Activated CD8-positive, alpha-beta T cell treated with anti-CD3 and anti-CD28 coated beads, Interleukin-2, amount 10 ng/mL, durations not matched to agents 7 days and 5 days (primary cell): ENCODE measurements at places on chromosomes 5 and 9.
A peak's percentile ranks its signal among the peaks of the same experiment; 100 is the strongest.

GRCh38 chr5:117411701-117412100, 837.1 kb upstream of the SEMA6A start:
- DNase-seq: no peak

- DNase-seq: no peak
Observed at GRCh38 chr9:31573561-31573960, 810.9 kb upstream of the ACO1 start.

DNA sequence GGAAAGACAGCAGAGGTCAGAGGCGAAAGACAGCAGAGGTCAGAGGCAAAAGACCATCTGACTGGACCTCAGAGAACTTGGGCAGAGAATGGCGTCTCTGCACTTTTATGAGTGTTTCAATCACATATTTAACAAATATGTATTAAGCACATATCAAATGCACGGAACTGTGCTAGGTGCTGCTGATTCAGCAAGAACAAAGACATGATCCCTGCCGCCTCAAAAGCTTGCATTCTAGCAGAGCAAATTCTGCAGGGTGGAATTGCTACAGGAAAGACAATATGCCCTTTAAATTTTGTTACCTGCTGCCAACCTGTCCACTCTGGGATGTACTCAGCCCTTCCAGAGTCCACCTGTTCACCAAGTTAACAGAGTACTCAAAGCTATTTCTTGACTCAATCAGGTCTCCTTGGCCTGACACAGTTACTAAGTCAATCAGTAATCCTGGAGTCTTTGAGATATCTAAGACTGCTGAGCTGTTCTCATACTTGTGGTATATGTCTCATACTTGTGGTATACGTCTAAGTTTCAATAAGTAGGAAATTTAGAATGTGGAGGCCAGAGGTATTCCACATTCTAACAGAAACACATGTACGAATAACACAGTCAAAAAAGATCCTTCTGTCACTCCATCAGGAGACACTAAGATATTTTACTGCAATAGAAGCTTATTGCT, 131.8 kb downstream of the GNAQ start:
- DNase-seq: no peak

GRCh38 chr5:151200913-151201595, 22.8 kb downstream of the CCDC69 start:
- no peak for DNase-seq

DNA sequence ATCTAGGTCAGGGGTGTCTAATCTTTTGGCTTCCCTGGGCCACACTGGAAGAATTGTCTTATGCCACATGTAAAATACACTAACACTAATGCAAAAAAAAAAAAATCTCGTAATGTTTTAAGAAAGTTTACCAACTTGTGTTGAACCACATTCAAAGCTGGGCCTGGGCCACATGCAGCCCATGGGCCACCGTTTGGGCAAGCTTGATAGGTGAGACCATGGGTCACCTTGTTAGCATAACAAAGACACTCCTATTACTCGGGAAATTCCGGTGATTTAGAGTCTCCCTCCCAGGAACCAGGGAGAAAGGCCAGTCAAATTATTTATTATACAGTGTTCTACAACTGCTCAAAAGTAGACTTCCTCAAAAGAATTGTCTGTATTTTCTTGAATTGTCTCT, 12.7 kb downstream of the RECK start:
- DNase-seq: no peak

DNA sequence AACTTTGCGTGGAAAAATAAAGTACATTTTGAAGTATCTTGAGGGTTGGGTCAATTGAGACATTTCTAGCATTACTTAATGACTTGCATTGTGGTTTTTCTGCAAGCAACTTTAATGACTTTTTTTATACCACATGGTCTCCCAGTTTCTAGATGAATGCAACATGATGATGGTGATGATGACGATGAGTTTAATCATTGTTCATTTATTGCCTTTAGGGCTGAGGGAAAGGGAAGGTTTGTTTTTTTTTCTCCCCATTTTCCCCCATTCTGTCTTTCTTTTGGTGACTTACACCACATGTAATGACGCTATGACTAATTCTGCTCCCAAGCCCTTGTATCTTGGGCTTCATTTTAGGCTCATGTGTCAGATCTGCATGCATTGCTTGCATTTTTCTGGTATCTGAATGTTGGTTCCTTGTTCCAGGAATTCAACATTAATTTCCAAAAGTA, 57.7 kb upstream of the NXNL2 start:
- no peak for DNase-seq

DNA sequence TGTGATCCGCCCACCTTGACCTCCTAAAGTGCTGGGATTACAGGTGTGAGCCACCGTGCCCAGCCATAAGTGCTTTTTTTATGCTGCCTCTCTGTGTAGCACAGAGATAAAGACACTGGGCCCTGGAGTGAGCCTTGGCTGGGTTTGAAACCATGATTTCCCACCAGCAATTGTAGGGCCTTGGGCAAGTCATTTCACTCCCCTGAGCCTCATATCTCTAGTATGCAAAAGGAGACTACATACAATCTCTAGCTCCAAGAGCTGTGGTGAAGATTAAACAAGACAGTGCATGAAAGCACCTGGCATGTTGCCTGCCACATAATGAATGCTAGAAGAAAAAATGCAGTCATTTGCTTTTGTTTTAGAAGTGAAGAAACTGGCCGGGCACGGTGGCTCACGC, 3.9 kb downstream of the FABP6 start:
- DNase-seq: no peak

DNA sequence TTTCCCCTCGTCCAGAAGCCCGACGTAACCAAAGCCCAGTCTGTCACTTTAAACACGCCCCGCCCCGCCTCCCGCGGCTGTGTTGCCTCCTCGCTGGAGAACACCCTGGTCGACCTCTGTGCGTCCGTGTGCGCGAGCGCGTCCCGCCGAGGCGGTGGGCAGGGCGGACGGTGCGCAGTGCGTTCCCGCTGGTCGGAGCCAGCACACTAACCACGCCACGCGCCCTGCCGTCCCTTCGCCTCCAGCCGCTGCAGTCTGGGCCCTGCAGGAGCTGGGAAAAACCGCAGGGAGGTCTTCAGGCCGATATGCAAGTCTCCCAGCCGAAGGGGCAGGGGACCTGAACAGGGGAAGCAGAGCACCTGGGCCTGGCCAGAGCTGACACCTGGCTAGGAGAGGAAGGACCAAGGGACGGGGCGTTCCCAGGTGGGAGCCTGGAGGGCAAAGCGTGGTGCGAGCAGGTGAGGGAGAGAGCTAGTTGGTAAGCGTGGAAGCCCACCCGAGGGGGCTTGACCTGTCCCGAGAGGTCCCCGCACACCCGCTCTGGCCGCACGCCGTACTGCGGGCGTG, 1.3 kb upstream of the PHPT1 start:
- DNase-seq: peak; percentile 86

- no peak for DNase-seq
Observed at GRCh38 chr5:142107036-142107735, 1.4 kb upstream of the NDFIP1 start.

GRCh38 chr9:36149197-36149596, 12.7 kb downstream of the GLIPR2 start:
- DNase-seq: no peak

GRCh38 chr5:33806738-33807442, 84.9 kb downstream of the ADAMTS12 start:
- DNase-seq: no peak

DNA sequence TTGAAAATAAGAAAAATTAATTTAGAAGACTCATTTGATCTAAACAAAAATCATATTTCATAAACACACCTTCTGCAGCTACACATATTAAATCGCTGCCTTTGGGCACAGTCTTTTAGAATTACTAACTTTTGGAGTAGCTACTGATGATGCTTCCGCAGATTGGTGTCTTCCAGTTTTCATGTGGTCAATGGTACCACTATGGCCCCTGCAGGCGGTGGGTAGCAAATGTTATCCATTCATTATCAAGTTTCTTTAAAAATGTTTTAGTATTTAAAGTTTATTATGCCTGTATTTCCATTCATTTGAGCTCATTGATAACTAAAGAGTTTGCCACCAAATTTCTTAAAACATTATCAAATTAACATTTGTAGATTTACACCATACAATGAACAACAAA, 122.9 kb upstream of the GRAMD2B start:
- DNase-seq: no peak

DNA sequence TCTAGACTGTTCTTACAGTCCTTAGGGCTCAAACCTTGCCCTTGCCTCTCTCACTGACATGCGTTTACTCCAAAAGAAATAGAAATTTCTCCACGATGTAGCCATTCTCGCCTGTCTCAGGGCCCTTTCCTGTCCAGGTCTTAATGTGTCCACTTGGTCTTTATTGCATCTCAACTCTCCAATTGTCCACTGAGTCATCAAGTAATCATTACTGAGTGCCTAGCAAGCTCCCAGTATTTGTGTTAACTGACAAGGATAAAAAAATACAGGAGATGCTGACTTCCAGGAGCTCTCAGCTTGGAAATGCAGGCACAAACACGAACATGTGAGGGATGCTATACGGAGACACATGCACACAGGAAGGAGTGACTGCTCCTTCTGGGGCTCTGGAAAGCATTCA, 147.3 kb downstream of the ARSB start:
- no peak for DNase-seq

DNA sequence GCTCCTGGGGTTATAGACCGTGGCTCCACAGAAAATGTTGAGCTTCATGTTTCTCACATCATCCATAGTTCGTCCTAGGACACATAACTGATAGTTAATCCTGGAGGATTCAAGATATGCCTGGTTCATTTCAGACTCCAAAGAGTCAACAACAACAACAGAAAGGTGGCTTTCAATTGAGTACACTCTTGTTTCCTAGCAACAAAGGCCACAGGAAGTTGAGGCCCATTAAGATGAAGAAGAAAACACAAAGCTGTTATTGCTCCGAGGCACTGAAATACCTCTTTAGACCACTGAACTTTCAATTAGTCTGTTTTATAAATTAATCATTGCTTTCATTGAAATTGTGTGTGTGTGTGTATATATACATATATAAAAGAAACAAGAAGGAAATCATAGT, 154.5 kb downstream of the YIPF5 start:
- DNase-seq: no peak

DNA sequence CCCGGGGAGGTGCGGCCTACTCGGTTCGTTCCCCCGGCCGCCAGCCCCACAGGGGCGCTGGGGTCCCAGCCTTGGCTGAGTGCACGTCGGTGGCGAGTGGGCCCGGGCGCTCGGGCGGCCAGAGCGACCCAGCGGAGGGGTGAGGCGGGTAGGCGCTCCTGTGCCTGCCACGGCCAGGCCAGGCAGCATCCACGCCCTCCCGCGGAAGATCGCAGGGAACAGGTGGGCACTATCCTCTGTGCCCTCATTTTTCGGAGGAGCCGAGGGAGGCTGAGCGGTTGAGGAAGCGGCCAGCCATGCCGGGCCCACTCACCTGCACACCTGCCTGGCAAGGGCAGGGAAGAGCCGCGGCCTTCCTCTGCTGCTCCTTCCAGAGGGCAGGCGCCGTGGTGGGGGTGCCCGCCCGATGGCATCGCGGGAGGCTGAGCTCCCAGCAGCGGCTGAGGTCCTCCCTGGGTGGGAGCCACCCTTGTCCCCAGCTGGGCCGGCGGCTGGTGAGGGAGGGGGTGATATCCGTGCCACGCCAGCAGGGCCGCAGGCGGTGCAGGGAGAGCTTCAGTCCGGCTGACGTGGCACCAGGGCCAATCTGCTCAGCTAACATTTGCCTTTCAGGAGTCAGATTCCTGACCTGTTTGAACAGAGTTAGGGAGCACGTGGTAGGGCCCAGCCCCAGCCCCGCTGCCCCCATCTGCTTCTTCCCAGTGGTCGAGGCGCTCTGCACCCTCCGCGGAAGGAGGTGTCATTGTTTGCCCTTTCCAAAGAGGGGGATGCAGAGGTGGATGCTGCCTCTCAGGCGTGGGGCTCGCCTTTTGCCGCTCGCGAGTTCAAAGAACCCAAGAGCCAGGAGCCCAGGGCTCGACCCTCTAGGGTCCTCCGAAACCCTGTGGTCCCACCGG, 1.6 kb upstream of the SEC16A start:
- no peak for DNase-seq

DNA sequence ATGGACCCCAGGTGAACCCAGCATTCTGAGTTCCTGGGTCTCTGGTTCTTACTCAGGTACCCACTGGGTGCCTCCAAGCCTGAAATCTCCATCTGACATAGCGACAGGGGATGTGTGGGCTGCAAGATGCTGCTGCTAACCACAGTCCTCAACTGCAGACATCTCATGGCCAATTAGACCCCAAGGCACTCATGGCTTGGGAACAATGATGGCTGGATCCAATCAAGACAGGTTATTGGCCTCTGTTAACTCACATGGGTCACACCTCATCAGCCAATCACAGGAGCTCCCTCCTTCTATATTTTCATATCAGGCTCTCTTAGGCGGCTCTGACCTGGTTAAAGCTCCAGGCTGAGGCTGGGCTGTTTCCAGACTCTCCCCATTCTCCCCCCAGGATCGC, 57.0 kb downstream of the CXXC5 start:
- DNase-seq: no peak

DNA sequence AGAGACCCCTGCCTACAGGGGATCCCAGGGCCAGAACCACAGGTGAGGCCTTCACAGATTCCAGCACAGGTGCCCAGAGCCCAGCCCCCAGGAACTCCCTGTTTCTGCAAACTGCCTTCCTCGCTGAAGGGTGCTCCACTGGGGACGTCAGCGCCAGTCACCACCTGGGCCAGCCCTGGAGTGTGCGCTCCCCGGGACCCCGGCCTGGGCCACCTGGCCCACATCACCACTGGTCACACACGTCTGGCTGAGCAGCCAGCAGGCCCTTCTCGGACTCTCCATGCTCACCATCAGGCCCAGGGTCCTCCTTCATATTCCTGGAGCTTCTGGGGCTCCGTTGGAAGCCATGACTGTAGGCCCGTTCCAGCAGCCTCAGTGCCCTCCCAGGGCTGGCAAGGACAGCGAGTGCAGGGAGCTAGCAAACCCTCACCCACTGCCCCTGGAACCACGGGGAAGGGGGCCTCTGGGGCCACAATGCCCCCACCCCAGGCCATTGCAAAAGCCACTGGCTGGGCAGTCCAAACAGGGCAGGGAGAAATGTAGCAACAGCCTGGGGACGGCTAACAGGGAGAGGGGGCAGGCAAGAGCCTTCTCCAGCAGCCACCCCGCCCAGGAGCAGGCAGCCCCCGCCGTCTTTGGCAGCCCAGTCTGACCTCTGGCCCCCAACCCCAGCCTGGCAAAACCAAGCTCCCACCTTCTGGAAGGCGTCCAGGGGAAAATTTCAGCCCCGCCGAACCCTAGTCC, 1.3 kb downstream of the AGPAT2 start:
- no peak for DNase-seq

DNA sequence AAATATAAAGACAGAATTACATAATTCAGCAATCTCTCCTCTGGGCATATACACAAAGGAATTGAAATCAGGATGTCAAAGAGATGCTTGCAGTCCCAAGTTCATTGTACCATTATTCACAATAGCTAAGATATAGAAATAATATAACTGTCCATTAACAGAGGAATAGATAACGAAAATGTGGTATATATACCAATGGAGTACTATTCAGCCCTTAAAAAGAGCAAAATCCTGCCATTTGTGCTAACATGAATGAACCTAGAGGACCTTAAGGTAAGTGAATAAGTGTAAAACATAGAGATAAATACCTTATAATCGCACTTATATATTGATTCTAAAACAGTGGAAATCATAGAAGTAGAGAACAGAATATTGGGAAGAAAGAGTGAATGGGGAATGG, 7.0 kb downstream of the ST8SIA4 start:
- no peak for DNase-seq

- no peak for DNase-seq
Observed at GRCh38 chr9:1709347-1709746, 305.8 kb upstream of the SMARCA2 start.
